Tibial artery (tissue), 4 donors: ENCODE measurements at places on chromosomes 3 and 15.

GRCh38 chr3:188108703-188109412 is 45.1 kb upstream of the LPP start:
- DNase-seq = no peak

- DNase-seq = no peak
Measured at GRCh38 chr15:41490355-41490754, 3.3 kb upstream of the ITPKA start.

GRCh38 chr3:57062101-57062631 is 1.7 kb downstream of the SPATA12 start:
- DNase-seq = no peak

DNA sequence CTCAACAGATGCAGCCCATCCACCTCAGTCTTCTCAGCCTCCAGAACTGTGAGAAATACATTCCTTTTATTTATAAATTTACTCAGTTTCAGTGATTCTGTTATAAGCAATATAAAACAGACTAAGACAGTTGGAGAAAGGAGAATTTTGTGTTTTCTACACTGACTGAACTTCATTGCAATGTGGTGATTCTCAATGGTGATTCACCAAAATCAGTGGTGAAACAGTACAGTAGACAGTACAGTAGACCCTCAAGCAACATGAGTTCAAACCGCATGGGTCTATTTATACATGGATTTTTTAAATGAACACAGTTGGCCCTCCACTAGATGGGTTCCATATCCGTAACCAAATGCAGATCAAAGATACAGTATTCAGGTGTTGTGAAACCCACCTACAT is 403.1 kb upstream of the TGFBR2 start:
- DNase-seq = no peak

DNA sequence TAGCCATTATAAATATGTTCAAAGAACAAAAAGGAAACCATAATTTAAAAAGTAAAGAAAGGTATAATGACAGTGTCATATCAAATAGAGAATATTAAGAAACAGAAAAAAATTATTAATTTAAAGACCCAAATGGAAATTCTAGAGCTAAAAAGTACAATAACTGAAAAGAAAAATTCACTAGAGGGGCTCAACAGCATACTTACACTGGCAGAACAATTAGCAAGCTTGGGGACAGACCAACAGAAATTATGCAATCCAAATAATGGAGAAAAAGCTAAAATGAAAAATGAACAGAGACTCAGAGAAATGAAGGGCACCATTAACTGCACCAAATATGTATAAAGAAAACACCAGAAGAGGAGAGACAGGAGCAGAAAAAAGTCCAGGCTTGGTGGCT is 13.7 kb downstream of the SPCS1 start:
- no peak for DNase-seq

DNA sequence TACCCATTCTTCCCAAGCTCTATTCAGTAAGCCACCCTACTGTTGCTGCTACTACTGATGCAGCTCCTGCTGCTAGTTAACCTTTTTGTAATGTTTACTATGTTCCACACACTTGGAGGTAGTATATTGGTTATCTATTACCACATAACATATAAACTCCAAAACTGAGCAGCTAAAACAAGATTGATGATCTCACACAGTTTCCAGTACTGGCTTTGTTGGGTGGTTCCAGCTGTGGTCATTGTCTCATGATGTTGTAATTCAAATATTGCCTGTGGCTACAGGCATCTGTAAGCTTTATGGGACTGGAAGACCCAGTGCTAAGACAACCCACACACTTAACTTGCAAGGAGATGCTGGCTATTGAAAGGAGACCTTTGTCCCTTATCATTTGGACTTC is 556.2 kb upstream of the SUCLG2 start:
- no peak for DNase-seq

- peak; percentile 99 for DNase-seq
Measured at GRCh38 chr15:73950831-73951561, 24.7 kb downstream of the LOXL1 start.
